Adipocyte (in vitro differentiated cells): ENCODE measurements at places on chromosomes 16 and 17.

- DNase-seq: peak; percentile 80
Measured at GRCh38 chr17:56679115-56679776, 85.7 kb downstream of the NOG start.

GRCh38 chr16:50534091-50534490 lies 14.1 kb upstream of the NKD1 start:
- DNase-seq: no peak

DNA sequence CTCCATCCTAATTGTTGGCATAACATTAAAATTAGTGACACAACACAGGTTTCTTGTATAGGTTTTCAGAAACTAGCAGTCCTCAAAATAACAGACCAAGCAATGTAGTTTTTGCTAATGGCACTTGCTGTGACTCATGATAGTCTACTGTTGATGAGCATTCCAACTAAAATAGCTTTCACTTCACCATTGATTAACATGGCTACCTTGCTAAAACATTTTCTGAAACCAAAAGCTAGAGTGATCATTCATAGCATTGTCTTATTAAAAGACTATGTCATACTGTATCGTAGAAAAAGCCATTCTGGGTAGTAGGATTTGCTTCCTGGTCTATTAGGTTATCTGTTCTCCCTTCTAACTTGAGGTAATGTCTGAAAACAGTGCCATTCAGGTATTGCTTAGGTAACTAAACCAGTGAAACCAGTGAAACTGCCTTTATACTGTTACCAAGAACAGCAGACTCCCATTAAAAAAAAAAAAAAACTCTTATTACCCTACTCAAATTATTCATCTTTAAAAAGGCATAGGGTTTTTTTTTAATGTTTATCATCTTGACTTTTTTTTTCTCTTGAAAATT lies 2.5 kb upstream of the CLTC start:
- DNase-seq: no peak

DNA sequence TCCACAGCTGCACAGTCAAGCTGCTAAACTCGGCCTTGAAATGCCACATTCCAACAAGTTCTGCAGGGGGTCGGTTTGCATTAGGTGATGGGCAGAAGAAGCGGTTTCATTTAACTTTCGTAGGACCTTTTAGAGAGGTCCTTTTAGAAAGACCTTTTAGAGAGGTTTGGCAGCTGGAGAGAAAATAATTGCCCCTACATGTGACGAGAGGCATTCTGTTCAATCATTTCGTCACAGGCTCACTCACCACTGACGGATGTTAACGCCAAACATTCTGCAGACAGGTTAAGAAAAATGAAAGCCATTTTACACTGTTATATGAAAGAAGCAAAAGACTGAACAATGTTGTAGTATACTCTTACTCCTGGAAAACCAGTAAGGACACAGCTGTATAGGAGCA lies 76.5 kb upstream of the ZNF423 start:
- no peak for DNase-seq

DNA sequence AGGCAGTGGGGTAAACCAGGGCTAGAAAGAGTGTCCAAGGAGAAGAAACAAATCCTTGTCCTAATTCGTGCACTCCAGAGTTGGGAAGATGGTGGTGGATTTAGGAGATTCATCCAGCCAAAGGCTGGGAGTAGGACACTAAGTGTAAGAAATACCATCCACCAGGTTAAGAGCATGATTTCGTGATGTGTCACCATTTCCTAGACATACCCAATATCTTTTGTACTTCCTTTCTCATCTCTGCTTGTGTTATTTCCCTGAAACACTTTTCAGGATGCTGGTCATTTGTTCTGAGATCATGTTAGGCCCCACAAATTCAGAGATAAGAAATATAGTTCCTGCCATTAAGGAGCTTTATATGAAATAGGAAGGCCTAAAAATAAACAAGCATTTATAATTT lies 106.3 kb upstream of the HLF start:
- DNase-seq: no peak

DNA sequence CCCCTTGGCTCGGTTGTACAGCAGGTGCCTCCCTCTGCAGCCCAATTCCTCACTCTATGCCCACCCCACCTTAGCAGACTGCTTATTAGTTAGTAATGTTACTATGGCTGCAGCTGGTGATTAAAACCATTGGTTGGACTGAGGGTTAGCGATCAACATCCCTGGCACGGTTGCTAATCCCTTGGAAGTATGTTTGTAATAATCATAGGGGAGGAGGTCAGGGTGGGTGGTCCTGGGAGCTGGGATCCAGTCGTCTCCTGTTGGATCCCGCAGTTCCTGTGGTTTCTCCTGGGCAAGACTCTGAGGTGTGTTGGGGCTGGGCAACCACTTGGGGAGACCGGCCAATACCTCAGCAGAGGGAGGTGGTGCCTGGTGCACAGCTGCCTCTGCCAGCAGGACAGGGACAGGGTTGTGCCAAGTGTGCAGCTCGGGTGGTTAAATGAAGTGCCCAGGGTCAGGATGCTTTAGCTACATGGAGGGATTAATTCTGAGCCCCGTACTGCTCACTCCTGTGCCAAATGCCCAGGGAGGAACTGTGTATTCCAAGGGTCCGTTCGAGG lies 38.0 kb downstream of the FZD2 start:
- no peak for DNase-seq

DNA sequence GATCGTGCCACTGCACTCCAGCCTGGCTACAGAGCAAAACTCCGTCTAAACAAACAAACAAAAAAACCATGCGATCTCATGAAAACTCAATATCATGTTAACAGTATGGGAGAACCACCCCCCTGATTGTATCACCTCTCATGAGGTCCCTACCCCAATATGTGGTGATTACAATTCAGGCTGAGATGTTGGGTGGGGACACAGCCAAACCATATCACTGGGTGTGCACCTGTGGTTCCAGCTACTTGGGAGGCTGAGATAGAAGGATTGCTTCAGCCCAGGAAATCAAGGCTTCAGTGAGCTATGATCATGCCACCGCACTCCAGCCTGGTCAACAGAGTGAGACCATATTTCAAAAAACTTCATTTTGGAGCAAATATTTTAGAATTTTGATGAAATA lies 1094.7 kb upstream of the CDH8 start:
- no peak for DNase-seq

- DNase-seq: peak; percentile 77
Measured at GRCh38 chr17:16353317-16354174, at the start of gene CENPV. Gene CENPV (minus strand): TSS chr17:16353469. CDS start chr17:16353436, 33 bp downstream.

- no peak for DNase-seq
Measured at GRCh38 chr17:47318197-47318918, 5.4 kb upstream of the EFCAB13 start.

DNA sequence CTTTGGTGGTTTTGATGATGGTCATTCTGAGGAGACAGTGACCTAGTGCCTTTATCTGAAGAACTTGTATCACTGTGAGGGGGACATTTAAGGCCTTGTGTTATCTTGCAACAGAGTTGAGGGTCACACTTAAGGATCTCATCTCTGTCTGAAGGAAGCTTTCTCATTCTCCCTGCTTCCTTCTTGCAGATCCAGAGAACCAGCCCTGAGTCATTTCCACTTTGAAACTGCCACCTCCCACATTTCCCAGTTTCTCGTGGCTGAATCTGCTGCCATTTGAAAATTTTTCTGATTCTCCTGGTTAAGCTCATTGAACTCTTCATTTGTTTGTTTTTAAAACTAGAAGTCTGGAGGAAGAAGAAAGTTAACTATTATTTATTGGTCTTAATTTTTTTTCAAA lies 190.2 kb upstream of the CDH11 start:
- DNase-seq: peak; percentile 27

- DNase-seq: no peak
Measured at GRCh38 chr17:81494626-81495377, 17.8 kb downstream of the ACTG1 start.

DNA sequence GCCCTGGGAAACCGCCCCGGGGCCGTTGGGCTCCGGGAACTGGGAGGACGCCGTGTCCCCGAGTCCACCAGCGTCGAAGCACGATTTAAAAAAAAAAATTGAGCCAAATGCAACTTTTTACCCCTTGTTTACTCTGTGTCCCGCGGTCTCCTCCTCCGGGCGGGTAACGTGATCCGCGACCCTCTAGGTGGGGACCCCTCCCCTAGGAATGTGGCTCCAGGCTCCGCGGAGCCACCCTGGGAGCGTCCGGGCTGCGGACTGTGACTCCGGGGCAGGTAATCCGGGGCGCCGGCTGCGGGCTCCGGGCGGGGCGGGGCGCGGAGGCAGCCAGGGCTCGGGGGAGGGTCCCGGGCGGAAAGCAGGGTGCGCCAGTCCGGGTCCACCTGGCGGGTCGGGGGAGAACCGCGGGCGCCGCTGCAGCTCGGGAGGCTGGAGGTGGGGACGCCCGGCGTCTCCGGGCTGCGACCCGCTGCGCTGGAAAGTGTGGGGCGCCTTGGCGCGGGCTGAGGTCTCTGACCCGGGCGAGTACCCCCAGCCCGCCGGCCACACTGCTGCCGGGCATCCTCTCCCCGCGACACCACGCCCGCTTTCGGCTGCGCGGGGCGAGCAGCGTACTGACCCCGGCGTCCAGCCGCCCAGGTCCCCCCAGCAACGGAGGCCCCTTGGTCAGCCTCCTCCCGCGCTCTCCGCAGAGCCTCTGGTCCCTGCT lies 852 bp upstream of the HELZ start:
- peak; percentile 51 for DNase-seq

GRCh38 chr16:56860226-56861020 lies 4.6 kb upstream of the SLC12A3 start:
- peak; percentile 51 for DNase-seq

- DNase-seq: peak; percentile 60
Measured at GRCh38 chr17:78359321-78359996, 418 bp downstream of the SOCS3 start.

- no peak for DNase-seq
Measured at GRCh38 chr17:56152874-56153602, at the start of gene ANKFN1. Gene ANKFN1 (plus strand): TSS chr17:56153475. CDS start chr17:56212668, 59,193 bp downstream.

- peak; percentile 73 for DNase-seq
Measured at GRCh38 chr17:39617446-39618245, 9.1 kb upstream of the PPP1R1B start.

- DNase-seq: no peak
Measured at GRCh38 chr17:64256913-64257807, 5.9 kb downstream of the TEX2 start.

GRCh38 chr17:2094891-2095535 lies 40.1 kb downstream of the HIC1 start:
- peak; percentile 37 for DNase-seq

- no peak for DNase-seq
Measured at GRCh38 chr16:49664221-49665215, 191.4 kb downstream of the ZNF423 start.

GRCh38 chr16:49773534-49774475 lies 82.1 kb downstream of the ZNF423 start:
- peak; percentile 16 for DNase-seq

- DNase-seq: peak; percentile 53
Measured at GRCh38 chr16:73043828-73044467, 4.0 kb downstream of the ZFHX3 start.

DNA sequence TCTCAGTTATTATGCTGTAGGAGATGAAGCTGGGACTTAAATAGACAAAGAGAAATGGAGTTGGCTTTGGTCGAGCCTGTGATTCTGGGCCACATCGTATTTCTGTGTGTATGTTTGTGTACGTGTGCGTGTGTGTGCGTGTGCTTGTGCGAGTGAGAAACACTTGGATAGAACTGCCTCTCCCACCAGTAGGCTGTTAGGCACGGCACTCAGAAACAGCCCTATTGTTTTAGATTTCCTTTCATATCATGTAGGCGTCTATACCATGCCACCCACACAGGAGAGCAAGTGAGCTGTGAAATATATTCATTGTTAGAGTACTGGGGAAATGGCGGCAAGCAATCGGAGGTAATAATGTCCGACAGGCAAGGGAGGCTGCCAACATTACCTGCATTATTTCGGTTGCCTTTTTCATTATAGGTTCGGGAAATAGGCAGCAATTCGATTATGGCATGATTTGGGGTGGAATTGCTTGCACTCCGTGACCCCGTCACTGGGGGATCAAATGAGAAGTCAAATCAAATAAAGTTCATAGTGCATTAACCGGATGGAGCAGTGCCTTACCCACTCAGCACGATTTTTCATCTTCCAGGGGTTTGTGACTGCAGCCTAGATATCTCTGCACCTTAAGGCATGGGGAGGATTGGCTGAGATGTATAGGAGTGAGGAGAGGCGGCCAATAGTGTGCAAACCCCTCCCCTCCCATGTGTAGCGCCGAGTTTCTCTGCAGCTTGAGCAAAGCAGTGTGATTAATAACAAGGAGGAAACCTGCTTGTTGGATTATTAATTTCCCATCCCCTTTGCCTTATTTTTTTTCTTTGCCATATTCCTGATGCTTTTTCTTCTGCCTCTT lies 89.6 kb downstream of the RBFOX1 start:
- DNase-seq: no peak

- peak; percentile 95 for DNase-seq
Measured at GRCh38 chr16:84643180-84643583, 5.1 kb upstream of the KLHL36 start.

GRCh38 chr16:15788846-15789239 lies 68.0 kb downstream of the MYH11 start:
- no peak for DNase-seq

DNA sequence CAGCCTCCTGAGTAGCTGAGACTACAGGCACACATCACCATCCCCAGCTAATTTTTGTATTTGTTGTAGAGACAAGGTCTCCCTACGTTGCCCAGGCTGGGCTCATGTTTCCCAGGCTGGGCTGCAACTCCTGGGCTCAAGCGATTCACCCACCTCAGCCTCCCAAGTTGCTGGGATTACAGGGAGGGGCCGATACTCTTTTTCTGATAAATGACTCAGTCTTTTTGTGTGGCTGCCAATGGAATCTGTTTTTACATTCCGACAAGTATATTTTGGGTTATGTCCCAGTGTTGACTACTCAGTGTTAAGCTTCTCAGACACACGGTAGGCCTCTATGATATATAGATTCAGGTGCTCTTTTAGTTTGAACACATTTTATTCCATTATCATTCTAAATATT lies 58.1 kb downstream of the SLFN11 start:
- peak; percentile 90 for DNase-seq
